CD4-positive, alpha-beta T cell treated with Interleukin-4 for 1 hour (primary cell): ENCODE measurements at places on chromosomes 6 and 20.

DNA sequence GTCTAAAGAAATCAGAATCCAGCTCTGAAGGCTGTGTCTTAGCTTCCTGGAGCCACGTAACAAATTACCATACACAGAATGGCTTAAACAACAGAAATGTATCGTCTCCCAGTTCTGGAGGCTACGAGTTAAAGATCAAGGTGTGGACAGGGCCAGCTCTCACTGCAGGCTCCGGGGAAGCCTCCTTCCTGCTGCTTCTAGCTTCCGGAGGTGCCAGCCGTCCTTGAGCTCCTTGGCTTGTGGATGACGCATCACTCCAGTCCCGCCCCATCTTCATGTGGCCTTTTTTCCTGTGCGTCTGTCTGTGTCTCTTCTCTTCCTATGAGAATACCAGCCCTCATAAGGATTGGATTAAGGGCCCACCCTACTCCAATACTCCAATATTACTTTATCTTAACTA, 319.1 kb upstream of the QKI start:
- no peak for DNase-seq

GRCh38 chr20:37941332-37941731, 38.4 kb downstream of the VSTM2L start:
- no peak for DNase-seq

- DNase-seq = no peak
Measured at GRCh38 chr20:53950578-53950977, 119.8 kb downstream of the BCAS1 start.

DNA sequence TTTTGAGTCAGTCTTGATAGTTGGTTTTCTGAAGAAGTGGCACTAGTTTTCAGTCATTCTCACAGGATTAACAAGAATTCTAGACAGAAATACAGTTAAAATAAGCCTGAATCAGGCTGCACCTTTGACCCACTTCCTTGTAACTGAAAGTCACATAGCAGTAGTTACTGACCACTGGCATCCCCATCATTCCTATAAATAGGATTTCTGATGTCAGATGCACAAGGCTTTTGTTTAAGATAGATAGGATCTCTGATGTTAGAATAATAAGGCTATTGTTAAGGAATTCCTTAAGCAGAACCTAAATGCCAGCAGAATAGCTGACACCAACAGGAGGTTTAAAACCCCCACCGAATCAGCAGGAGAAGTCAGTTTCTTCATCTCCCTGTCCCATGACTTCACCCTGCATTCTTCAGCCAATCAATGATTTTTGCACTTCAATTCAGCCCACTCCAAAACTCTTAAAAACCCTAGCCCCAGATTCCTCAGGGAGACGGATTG, 30.6 kb upstream of the ZBTB24 start:
- no peak for DNase-seq

DNA sequence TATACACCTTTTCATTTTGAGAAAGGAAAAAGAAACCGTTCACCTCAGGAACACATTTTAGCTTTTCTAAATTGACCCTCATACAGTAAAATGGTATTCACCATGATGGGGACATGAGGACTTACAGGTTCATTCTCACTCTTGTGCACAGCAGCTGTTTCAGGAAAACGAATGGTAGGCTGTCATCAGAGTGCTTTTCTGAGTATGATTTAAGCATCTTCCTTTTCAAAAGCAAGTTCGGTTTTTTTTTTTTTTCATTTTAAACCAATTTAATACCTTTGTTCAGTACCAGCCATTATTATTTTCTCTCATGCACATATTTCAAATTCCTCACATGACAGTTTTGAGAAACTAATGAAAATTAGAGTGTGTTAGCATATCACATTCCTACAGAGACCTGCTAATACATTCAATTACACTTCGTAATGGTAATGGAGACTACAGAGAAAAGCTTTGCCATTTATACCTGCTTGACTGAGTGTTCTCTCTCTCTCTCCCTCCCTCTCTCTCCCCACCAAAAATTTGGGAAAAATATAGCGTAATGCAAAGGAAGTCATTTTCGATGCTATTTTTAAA, 129.2 kb downstream of the SAMD5 start:
- no peak for DNase-seq

DNA sequence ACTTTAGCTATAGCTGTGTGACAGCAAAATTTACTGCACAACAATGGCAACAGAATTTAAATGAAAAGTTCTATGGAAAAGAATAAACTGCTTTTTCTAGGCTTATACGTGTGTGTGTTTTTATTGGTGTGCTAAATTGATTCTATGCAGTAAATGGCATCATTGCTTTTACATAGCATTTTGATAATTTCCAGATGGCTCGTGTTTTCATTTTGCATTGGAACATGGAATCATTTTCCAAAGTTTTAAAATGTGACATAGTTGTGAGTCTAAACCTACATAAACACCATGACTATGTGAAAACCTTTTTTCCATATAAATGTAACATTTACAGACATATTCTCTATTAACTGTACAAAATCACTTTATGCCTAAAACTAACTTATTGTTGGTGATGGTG, 127.8 kb downstream of the SIM1 start:
- DNase-seq = no peak

GRCh38 chr6:118551063-118552053, 3.3 kb downstream of the PLN start:
- DNase-seq = no peak

GRCh38 chr20:12072221-12072953, 154.7 kb downstream of the BTBD3 start:
- no peak for DNase-seq

GRCh38 chr6:163872335-163872734, 457.8 kb downstream of the QKI start:
- no peak for DNase-seq

DNA sequence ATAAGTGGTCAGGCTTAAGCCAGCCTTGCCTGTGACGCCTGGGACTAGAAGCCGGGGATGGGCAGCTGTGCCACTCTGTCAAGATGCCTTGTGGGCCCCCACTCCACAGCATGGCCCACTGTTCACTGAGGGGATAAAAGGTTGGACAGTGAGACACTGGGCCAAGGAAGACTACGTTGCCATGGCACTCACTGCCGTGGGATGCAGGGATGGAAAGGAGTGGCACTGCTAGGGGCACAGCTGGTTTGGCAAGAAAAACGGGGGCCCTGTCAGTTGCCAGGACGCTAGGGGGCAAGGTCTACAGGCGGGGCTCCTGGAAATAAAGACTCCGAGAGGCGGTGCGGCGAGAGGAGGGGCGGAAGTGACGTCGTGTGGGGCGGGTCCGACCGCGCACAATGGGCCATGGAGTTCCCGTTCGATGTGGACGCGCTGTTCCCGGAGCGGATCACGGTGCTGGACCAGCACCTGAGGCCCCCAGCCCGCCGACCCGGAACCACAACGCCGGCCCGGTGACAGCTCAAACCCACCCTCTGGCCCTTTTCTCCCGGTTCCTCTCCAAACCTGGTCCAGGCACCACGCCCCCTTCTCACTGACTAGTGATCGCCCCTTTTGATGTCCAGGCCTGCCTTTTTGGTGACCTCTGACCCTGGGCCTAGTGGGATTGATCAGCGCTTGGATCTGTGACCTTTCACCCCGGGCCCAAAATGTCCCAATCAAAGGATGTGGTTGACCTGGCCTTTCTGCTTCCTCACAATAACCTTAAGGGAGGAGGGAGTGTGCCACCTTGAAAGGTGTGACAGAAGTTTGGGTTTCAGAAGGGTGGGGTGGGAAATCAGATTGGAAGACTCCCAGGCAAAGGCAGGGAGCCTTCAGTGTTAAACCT, at the start of gene ATAT1:
TSS of gene ATAT1 (plus strand) at position 391 of the 883 bp plus-strand sequence.
- peak; percentile 92 for DNase-seq

- DNase-seq = no peak
Measured at GRCh38 chr20:55586610-55587009, 418.7 kb downstream of the CBLN4 start.

GRCh38 chr6:168999392-168999791, 254.3 kb downstream of the THBS2 start:
- no peak for DNase-seq

DNA sequence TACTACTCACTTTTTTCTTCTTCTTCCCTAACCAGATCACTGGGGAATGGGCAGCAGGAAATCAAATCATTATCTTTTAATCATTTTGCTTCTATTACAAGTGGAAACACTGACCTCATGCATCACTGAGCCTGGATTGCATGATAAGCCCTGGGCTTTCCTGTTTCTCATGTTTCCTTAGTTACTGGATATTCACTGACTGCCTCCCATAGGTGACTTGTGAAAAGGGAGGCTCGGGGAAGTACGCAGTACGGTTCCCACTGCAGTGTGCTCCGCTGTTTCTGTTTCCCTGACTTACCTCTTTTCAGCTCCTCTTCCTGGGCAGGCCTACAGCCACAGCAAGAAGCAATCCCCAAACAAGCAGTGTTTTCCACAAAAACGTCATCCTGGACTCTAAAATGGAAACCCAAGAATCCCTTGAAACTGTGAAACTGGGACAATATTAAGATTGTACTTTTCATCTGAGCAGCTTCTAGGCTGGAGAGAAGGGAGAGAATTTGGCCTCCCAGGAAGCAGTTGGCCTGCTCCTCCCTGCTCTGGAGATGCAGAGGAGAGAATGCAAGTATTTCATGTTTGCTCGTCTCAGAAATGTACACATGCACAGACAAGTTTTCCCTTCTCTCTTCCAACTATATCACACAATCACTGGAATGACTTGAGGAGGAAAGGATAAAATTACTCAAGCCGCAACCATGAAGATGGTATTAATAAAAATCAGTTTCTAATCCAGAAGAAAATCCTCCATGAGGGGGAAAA, 13.1 kb downstream of the BTNL2 start:
- no peak for DNase-seq

GRCh38 chr6:79313254-79313653, 78.8 kb upstream of the HMGN3 start:
- no peak for DNase-seq

GRCh38 chr20:61934716-61935530, 130.8 kb downstream of the TAF4 start:
- DNase-seq = no peak

DNA sequence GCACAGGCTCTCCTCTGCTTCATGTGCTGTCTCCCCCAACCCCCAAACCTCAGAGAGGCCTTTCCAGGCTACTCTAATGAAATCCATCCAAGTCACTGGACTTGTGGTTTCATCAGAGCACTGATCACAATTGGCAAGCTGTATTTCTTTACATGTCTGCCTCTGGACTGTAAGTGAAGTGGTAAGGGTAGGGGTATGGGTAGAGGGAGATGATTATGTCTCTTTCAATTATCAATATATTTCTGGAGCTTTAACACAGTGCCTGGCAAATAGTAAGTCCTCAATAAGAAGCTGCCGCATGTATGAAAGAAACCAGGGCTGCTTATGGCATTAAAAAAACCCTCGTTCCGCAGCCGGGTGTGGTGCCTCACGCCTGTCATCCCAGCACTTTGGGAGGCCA, 5.4 kb downstream of the TRERF1 start:
- DNase-seq = no peak

- DNase-seq = no peak
Measured at GRCh38 chr6:54910921-54911320, 64.3 kb downstream of the FAM83B start.

GRCh38 chr6:142412241-142412640, 110.4 kb downstream of the ADGRG6 start:
- DNase-seq = no peak

DNA sequence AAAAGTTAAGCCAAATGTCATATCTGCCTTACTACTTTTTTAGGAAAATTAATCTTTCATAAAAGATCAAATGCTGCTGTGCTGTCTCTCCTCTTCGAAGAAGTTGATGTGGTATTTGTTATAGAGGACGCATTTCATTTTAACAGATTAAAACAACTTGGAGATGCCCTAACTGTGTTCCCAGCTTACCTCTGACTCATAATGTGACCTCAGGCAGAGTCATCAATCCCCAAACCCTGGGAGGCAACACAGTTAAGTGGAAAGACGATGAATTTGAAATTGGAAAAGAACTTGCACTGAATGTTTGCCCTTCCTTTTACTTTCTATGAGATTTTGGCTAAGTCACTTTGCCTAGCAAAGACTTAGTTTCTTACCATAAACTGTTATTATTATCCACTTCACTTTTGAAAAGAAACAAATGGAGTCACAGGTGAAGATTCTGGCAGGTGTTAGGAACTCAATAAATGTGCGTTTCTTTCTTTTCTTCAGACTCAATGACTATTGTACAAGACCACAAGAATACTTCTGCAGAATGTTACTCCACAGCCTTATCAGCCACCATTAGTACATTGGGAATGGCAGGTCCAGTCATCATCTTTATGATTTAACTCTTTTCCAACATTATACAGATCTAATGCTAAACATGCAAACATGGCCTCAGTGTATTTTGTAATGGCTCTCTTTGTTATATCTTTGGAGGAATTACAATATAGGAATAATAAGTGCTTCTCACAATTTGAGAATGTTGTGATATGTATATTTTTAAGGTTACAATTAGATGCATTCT, 102.6 kb downstream of the COL21A1 start:
- no peak for DNase-seq

DNA sequence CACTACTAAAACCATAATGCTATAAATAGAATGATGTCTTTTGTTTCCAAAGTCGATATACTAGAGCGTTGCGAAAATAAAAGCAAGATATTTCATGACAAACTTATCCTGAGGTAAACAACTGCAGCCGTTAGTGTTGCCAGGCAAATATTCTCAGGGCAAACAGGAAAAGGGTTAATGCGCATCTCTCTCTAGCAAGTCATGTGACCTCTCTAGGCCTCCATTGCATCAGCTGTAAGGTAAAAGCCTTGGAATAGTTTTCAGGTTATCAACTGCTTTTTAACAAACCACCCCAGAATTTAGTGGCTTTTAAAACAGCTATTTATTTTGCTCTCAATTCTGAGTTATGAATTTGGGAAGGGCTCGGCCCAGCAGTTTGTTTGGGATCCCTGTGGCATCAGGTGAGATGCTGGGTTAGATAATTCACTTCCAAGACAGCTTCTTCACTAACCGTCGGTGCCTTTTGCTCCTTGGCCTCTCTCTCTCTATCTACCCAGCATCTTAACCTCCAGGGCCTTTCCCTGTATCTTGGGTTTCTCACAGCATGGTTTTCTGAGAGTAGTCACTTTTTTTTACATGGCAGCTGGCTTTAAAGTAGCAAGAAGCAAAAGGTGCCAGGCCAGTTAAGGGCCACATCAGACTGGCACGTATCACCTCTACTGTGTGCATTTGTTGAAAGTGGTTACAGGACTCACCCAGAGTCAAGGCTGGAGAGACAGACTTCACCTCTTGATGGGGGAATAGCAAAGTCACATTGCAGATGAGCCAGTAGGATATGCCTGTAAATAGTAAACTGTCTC, 39.2 kb upstream of the LTV1 start:
- no peak for DNase-seq

- DNase-seq = no peak
Measured at GRCh38 chr6:8707956-8708772, 272.8 kb upstream of the SLC35B3 start.
